GM18507 (cell line): ENCODE measurements at places on chromosomes 13 and 19.

DNA sequence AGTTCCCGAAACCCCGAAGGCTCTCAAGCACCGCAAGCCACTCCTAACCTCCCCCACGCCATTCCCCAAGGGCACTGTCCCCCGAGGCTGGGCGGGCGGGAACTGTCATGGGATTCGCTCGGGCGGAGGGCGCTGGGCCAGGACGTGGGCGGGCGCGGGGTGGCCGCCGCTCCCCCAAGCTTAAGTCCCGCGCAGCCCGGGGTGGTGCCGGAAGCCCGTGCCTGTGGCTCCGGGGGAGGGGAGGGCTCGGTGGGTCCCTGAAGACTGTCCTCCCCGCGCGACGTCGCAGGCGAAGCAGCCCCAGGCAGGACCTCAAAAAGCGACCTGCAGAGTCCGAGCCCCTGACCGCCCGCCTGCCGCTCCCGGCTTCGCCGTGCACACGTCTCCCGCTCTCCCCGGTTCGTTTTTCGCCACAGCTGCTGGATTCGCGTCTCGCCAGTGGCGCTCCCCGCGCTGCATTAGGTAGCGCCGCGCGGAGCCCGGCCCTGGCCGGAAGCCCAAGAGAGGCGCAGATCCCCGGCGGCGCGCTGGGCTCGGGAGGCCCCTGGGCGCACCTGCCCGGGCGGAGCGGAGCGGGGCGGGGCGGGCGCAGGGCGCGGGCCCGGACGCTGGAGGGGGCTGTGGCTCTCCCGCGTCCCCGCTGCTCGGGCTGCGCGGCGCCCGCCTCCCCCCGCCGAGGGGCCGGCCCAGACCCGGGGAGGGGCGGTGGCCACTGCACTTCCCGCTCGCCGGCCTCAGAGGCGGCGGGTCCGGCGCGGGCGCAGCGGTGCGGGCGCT lies at the start of gene FARP1:
FARP1 (plus strand) TSS at position 715 of the 777 bp plus-strand sequence. CDS start 70,149 bp downstream, outside the sequence.
- no peak for DNase-seq

DNA sequence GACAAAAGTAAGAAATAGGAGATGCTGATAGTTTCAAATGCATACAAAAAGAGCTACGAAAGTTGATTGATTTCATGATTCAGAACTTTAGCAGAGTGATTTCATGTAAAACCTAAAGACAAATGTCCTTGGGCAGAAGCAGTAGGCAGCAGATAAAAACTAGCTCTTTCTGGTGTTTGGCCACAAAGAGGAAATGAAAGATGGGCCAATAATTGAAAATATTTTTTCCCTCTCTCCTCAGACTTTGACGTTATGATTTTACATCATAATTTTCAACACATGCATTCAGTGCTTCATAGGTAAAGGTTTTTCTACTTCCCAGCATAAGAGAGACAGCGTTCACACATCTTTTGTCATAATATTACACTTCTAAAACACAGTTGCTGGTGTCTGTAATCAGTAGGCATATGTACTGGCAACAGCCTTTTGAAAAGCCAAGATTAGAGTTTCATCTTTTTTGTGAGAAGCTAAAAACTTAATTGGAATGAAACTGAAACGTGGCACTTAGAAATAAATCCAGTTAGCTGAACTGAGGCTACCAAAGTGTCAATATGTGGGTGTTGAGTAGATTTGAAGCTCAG lies 9.3 kb downstream of the SCEL start:
- DNase-seq, result no peak

- DNase-seq, result no peak
These were observed 199.6 kb downstream of the UQCRFS1 start for GRCh38 chr19:29013325-29013724.

DNA sequence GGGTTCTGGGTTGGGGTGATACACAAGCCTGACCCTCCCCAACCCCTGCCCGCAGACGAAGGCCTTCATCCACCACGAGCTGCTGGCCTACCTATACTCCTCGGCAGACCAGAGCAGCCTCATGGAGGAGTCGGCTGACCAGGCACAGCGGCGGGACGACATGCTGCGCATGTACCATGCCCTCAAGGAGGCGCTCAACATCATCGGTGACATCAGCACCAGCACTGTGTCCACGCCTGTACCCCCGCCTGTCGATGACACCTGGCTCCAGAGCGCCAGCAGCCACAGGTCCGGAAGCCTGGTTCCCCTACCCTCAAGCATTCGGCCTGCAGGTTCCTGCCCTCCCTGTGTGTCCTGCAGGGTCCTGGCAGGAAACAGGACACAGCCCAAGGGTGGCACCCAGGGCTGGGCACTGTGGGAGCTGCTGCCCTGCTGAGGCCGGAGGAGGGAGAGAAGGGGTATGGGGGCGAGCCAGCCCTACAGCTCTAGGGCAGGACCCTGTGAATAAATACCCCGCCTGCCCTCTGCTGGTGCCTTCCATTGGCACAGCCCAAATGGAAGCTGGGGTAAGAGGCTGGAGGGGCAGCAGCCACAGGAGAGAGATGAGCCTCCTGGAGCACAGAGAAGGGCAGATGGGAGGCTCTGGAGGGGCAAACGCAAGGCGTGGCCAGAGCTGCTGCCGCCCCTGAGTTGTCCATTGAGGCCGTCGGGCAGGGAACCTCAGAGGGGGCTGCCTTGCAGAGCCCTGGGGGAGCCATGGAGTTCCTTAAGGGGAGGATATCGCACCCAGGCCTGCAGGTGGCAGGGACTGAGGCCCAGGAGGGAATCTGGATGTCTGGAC lies 6.8 kb downstream of the TMED1 start:
- DNase-seq, result no peak

DNA sequence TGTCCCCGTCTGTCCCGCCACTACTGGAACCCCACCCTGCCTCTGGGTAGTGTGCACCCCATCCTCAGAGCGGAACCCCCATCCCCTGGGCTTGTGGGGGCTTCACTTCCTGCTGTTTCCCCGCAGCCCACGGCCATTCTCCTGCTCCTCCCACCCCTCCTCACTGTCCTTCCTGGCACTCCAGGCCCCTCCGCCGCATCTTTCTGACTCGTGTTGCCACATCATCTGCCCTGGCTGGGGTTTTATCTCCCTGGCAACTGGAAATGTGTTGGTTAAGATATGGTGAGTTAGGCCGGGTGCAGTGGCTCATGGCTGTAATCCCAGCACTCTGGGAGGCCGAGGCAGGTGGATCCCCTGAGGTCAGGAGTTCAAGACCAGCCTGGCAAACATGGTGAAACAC lies 37.3 kb downstream of the KDM4B start:
- no peak for DNase-seq
